ENCODE measurements at places on chromosomes 13 and 19.

DNA sequence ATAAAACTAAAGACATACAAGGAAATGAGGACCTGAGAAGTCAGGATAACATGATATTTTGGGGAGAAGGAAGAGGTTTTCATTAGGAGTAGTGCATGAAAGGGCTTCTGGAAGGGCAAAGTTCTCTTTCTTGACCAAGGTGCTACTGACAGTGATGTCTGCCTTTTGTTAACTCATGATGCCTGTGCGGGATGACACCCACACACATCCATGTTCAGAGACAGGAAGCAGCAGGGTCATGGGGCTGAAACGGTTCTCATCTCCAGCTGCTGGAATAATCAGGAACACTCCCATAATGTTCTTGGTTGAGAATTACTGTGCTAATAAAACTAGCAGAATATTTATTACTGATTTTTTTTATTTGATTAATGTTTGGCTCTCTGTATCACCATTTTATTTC lies 29.1 kb downstream of the KCNC3 start:
- DNase-seq = no peak

DNA sequence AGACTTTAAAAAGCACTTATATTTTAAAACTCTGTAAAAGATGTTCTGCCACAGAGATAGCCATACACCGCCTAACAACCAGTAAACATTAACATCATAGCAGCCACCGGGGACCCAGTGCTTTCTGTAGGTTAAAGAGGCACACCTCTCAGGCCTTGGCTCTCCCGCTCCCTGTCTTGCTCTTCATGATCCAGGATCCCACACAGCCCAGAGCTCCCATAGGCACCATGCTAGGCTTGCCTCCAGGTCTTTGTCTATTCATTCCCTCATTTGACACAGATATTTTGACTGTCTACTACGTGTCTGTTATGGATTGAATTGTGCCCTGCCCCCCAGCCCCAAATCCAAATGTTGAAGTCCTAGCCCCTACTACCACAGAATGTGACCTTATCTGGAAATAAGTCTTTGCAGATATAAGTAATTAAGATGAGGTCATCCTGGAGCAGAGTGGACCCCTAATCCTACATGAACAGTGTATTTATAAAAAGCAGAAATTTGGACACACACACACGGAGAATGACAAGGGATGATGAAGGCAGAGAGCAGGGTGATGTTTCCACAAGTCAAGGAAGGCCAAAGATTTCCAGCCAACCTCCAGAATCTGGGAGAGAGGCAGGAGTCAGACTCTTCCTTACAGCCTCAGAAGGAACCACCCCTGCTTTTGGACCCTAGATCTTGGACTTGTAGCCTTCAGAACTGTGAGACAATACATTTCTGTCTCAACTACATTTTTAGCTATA lies 272.6 kb downstream of the DNAJC15 start:
- DNase-seq = no peak

GRCh38 chr19:1284293-1284978 lies 1.2 kb upstream of the EFNA2 start:
- DNase-seq = no peak

DNA sequence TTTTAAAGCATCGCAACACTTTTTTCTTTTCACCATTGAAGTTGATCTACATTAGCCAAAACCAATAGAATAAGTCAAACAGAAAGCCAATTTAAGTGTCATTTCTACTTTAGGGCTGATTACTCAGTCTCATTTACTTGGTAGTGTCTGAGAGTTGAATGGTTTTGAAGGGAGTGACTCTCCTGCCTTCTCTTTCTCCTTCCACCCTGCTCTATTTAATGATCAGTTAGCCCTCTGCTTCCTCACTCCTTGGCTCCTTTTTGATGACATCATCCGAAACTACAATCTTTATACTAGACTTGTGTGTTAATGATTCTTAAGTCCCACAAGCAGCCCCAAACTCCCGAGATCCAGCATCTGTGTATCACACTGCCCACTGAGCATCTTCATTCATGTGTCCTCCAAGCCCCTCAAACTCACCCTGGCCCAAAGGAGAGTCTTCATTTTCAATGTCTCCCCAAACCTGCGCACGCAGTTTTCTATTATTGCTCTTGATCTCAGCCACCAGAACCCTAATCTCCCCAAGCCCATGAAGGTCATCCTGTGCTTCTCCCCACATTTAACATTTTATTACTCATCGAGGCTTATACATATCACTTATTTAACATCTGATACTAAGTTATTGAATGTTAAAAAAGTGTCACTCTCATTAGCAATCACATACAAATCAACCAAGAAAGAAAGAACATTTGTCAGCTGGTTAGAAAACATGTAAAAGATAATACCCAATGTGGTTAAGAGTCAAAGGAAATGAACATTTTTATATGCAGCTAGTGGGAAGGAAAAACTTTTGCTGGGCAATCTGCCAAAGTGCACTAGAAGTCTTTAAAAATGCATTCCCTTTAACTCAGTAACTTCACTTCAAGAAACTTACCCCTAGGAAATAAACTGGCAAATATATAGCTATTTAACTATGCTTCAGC lies 32.2 kb upstream of the ARGLU1 start:
- no peak for DNase-seq

All from stimulated activated CD8-positive, alpha-beta memory T cell treated with anti-CD3 and anti-CD28 coated beads, Interleukin-4, amount 100 ng/mL, for 1 hour (primary cell).